ENCODE measurements at places on chromosomes 6 and 20.

- no peak overlapping the region for H3K4me3 ChIP-seq
- no peaks in the 10 kb centered on the region for H3K27me3 ChIP-seq
- H3K4me1 ChIP-seq: no peaks in the 10 kb centered on the region
- H3K27ac ChIP-seq: no peak overlapping the region
Measured at GRCh38 chr6:73797861-73798260, 101.9 kb downstream of the CD109 start.

DNA sequence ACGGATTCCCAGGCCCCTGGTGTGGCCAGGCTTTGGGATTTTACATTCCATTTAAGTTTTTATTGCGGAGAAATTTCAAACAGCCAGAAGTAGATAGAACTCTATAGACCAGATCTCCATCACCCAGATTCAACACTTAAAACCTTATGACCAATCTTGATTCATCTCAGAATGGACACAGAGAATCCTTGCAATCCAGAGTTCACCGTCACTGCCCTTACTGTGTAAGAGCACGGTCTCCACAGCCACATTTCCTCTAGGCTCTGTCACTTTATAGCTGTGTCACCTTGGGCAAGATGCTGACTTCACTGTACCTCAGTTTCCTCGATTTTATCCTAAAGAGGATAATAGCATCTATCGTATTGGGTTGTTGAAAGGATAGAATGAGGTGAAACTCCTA is 979 bp downstream of the ZNF133 start:
- peak overlapping the region; percentile 85 for H3K4me3 ChIP-seq
- peaks cover 16% of the 10 kb centered on the region for H3K27me3 ChIP-seq
- peak overlapping the region; percentile 96 for H3K27ac ChIP-seq
- H3K36me3 ChIP-seq: no peaks in the 10 kb centered on the region
- no peaks in the 10 kb centered on the region for H3K4me1 ChIP-seq
- no peak for DNase-seq

DNA sequence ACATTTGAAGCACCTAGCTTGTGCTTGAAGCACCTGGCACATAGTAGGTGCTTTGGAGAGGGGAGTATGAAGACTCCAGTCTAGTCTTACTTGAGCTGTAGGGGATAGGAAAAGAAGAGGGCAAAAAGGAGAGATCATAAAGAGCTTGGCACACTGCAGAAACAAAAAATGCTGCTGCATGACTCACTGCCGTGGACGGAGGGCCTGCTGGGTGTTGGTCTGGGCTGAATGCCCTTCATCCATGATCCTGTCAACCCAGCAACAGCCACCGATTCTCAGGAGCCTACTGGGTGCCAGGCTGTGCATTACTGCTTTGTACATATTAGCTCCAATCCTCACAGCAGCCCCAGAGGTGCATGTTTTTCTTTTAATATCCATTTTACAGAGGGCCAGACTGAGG is 6.0 kb downstream of the PDYN start:
- H3K4me1 ChIP-seq: no peaks in the 10 kb centered on the region
- H3K36me3 ChIP-seq: no peaks in the 10 kb centered on the region
- no peak overlapping the region for H3K4me3 ChIP-seq
- peaks cover 84% of the 10 kb centered on the region for H3K27me3 ChIP-seq

- H3K4me3 ChIP-seq: peak overlapping the region; percentile 78
- DNase-seq: no peak
- peak overlapping the region; percentile 96 for H3K27ac ChIP-seq
- H3K36me3 ChIP-seq: no peaks in the 10 kb centered on the region
- H3K27me3 ChIP-seq: no peaks in the 10 kb centered on the region
Measured at GRCh38 chr6:26123675-26123946, 36.4 kb downstream of the HFE start.

DNA sequence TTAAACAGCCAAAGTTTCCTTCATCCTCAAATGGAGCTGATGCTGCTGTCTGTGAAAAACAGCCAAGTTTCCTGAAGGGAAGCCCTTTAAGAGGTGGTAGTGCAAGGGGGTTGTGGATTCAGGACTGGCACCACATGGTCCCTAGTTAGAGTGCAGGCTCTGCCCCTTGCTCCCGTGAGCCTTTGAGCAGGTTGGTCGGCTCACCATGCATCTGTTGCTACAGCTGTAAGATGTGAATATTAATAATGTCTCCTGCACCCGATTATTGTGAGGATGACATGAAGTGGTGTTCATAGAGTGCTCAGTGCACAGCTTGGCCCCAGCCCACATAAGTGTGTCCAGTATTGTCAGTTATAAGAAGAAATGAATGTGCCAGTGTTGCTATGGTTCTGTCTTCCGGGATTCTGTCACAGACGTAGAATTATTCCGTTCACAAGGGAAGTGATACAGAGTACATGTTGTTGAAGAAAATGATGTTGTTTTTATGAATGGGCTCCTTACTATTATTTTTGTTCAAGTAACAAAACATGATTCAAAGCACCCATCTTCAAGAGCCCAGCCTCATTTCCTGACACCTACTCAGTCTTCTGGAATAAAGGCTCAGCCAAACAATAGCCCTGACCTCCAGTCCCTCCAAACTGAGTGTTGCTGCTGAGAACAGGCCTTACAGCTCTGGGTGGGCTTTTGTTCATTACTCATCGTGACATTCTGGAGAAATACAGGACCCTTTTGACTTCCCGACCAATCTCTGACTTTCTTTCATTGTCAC is 2.9 kb upstream of the PKIG start:
- no peak for DNase-seq
- H3K4me1 ChIP-seq: peaks cover 57% of the 10 kb centered on the region
- H3K36me3 ChIP-seq: no peaks in the 10 kb centered on the region
- H3K27ac ChIP-seq: peak overlapping the region; percentile 83
- no peaks in the 10 kb centered on the region for H3K27me3 ChIP-seq
- H3K4me3 ChIP-seq: no peak overlapping the region

GRCh38 chr6:41302638-41303037 is 16.2 kb upstream of the TREM1 start:
- no peak overlapping the region for H3K27ac ChIP-seq
- no peaks in the 10 kb centered on the region for H3K4me1 ChIP-seq
- no peaks in the 10 kb centered on the region for H3K36me3 ChIP-seq
- H3K27me3 ChIP-seq: no peaks in the 10 kb centered on the region
- DNase-seq: no peak

DNA sequence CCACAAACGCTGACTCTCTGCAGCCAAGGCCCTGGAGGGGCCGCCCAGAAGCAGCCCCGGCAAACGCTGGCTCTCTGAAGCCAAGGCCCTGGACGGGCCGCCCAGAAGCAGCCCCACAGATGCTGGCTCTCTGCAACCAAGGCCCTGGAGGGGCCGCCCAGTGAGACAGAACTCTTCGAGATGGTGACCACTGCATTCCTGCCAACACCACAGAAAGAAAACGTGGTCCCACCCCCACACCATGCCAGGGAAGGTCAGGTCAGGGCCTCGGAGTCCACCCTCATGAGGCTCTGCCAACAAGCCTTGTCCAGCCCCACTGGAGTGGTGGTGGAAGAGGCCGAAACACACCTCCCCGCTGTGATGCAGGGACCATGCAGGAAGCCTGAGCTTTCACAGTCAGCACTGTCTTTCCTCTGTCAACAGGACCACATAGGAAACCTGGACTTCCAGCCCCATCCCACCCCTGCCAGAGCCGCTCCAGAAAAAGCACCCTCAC is 97.5 kb downstream of the DLL1 start:
- no peak for DNase-seq
- no peak overlapping the region for H3K27ac ChIP-seq
- no peaks in the 10 kb centered on the region for H3K36me3 ChIP-seq
- peaks cover 20% of the 10 kb centered on the region for H3K27me3 ChIP-seq

- H3K27ac ChIP-seq: no peak overlapping the region
- H3K4me3 ChIP-seq: no peak overlapping the region
- peaks cover 76% of the 10 kb centered on the region for H3K27me3 ChIP-seq
- H3K36me3 ChIP-seq: no peaks in the 10 kb centered on the region
- H3K4me1 ChIP-seq: peaks cover 12% of the 10 kb centered on the region
Measured at GRCh38 chr6:33851959-33852358, 48.2 kb upstream of the MLN start.

DNA sequence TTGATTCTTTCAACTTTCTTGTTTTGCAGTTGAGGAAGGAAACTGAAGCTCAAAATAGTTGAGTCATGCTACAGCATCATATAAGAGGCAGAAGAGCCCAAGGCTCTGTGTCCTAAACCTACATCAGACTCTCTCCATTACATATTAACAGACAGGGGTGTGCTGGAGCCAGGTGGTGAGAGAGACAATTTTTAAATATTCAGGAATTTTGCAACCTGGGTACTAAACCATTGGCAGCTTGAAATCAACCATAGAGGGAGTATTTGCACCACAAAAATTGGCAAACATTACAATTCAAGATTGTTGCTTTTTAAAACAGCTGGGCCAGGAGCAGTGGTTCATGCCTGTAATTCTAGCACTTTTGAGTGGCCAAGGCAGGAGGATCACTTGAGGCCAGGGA is 65.8 kb upstream of the SOX4 start:
- no peak overlapping the region for H3K4me3 ChIP-seq
- H3K27me3 ChIP-seq: no peaks in the 10 kb centered on the region
- H3K36me3 ChIP-seq: no peaks in the 10 kb centered on the region
- H3K27ac ChIP-seq: no peak overlapping the region

DNA sequence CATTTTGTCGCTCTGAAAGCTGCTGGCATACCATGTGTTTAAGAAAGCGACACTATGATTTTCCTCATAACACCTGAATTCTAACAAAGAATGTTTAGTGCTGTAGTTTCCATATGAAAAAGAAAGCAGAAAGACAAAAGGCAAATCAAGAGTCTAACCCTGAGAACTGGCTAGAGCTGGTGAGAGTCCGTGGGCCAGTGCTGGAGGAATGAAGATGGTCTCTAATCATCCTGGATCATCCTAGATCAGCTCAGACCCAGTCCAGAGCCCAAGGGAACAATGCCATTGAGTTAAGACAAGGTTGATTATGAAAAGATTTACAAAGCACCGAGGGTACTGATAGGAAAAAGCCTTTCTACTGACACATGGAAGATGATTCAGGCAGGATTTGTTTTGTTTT is 73.0 kb upstream of the MYLIP start:
- no peak for DNase-seq
- no peaks in the 10 kb centered on the region for H3K27me3 ChIP-seq
- H3K4me1 ChIP-seq: no peaks in the 10 kb centered on the region
- H3K36me3 ChIP-seq: no peaks in the 10 kb centered on the region
- H3K4me3 ChIP-seq: no peak overlapping the region

GRCh38 chr6:84926189-84927155 is 162.1 kb upstream of the TBX18 start:
- DNase-seq: no peak
- no peaks in the 10 kb centered on the region for H3K36me3 ChIP-seq
- H3K4me3 ChIP-seq: no peak overlapping the region
- no peak overlapping the region for H3K27ac ChIP-seq
- H3K4me1 ChIP-seq: no peaks in the 10 kb centered on the region
- H3K27me3 ChIP-seq: no peaks in the 10 kb centered on the region

GRCh38 chr6:44918671-44919296 is 409.3 kb upstream of the RUNX2 start:
- no peak for DNase-seq
- no peaks in the 10 kb centered on the region for H3K27me3 ChIP-seq
- no peak overlapping the region for H3K27ac ChIP-seq
- no peaks in the 10 kb centered on the region for H3K36me3 ChIP-seq
- no peak overlapping the region for H3K4me3 ChIP-seq

DNA sequence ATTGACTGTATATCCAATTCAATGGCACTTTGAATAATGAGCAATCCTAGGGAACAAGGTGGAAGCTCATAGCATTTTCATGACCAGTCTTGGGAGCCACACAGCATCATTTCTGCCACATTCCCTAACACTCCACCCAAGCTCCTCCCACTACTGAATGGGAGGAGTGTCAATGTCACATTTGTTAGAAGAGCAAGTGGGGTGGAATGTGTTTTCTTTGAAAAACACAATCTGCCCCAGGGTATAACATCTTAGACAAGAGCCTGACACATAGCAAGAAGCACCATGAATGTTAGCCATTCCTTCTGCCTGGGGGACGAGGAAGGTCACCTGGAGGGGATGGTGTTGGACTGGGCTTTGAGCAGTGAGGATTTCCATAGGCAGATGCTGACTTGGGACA is 258.3 kb upstream of the PMEPA1 start:
- H3K4me3 ChIP-seq: no peak overlapping the region
- H3K4me1 ChIP-seq: peaks cover 18% of the 10 kb centered on the region
- H3K27me3 ChIP-seq: peaks cover 12% of the 10 kb centered on the region
- no peaks in the 10 kb centered on the region for H3K36me3 ChIP-seq

DNA sequence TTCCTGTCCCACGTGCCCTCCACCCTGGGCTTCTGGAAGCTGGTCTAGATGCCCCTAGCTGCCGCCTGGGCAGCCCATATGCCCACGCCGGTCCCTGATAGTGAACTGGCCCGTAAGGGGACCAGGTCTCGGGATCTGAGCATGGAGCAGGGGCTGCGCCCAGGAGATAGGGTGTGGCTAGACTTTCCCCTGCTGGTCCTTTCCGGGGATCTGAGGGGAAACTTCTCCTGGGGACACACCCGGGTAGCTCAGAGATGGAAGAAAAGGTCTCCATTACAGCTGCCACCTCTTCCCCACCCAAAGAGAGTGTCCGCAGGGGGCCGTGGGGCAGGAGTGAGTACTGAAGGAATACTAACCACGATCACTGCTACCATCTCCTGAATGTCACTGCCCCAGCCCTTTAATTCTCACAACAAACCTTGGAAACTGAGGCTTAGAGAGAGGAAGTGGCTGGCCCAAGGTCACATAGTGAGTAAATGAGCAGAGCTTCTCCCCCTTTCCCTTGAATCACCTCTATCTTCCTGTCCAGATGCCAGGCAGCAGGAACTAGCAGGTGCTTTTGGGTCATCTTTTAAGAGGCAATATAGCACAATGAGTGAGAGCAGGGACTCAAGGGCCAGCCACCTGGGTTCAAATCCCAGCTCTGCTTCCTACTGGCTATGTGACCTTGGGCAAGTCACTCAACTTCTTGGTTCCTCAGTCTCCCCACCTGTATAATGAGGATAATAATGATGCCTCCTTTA is 11.8 kb upstream of the CCN5 start:
- DNase-seq: no peak
- H3K36me3 ChIP-seq: no peaks in the 10 kb centered on the region
- no peak overlapping the region for H3K4me3 ChIP-seq
- no peaks in the 10 kb centered on the region for H3K27me3 ChIP-seq
- H3K4me1 ChIP-seq: peaks cover 42% of the 10 kb centered on the region
- peak overlapping the region; percentile 66 for H3K27ac ChIP-seq

GRCh38 chr20:15814911-15815310 is 758.3 kb downstream of the KIF16B start:
- no peaks in the 10 kb centered on the region for H3K36me3 ChIP-seq
- no peaks in the 10 kb centered on the region for H3K27me3 ChIP-seq
- DNase-seq: no peak
- H3K4me3 ChIP-seq: no peak overlapping the region
- no peaks in the 10 kb centered on the region for H3K4me1 ChIP-seq
- H3K27ac ChIP-seq: no peak overlapping the region

- DNase-seq: no peak
- H3K27ac ChIP-seq: peak overlapping the region; percentile 18
- H3K36me3 ChIP-seq: no peaks in the 10 kb centered on the region
- H3K27me3 ChIP-seq: no peaks in the 10 kb centered on the region
- H3K4me1 ChIP-seq: no peaks in the 10 kb centered on the region
Measured at GRCh38 chr6:127403636-127404035, 55.6 kb downstream of the KIAA0408 start.

- no peaks in the 10 kb centered on the region for H3K27me3 ChIP-seq
- no peak for DNase-seq
- peak overlapping the region; percentile 90 for H3K4me3 ChIP-seq
- peaks cover 73% of the 10 kb centered on the region for H3K4me1 ChIP-seq
Measured at GRCh38 chr20:31720486-31721407, 1.9 kb downstream of the BCL2L1 start.

Data from esophagus squamous epithelium (tissue), 5 donors.